GM23248 (cell line): ENCODE measurements at places on chromosomes 7 and 10. TPM values are rescaled to one million over a fixed set of nuclear protein-coding genes. Genes with fewer than 3 reads are reported as not detected.

- no peak for DNase-seq
Measured at GRCh38 chr10:95558593-95559320, 2.4 kb downstream of the SORBS1 start.

GRCh38 chr7:128931965-128932861 is 5.5 kb upstream of the IRF5 start:
- DNase-seq = no peak

GRCh38 chr7:79462390-79462789 is 8.9 kb upstream of the MAGI2 start:
- DNase-seq = no peak

DNA sequence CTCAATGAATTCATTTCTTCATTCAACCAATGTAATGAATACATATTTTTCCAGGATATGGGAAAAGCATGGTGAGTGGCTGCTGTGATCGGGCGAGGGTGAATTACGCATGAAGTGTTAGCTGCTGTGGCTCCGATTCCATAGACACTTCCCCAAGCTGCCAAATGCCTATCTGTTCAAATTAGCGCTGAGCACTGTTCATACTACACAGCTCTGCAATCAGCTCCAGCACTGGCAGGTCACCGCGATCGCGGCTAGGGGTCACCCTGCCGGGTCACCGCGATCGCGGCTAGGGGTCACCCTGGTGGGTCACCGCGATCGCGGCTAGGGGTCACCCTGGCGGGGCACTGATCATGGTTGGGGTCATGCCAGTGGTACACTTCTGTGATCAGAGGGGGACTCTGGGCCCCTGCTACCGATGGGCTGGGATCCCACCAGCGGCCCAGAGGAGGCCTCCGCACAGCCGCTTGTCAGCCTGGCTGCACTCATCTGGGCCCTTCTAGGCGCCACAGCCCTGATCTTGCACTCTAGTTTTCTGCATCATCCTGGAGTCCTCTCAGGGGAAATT is 49.3 kb downstream of the JAKMIP3 start:
- DNase-seq = no peak

Gene HMX2
- total RNA-seq = not detected in 2 replicates

Gene ATP6V0A4
- 0.43 and 1.4 TPM in 2 replicates for total RNA-seq
